Amniotic epithelial cell (primary cell): ENCODE measurements at places on chromosomes 4 and X.

DNA sequence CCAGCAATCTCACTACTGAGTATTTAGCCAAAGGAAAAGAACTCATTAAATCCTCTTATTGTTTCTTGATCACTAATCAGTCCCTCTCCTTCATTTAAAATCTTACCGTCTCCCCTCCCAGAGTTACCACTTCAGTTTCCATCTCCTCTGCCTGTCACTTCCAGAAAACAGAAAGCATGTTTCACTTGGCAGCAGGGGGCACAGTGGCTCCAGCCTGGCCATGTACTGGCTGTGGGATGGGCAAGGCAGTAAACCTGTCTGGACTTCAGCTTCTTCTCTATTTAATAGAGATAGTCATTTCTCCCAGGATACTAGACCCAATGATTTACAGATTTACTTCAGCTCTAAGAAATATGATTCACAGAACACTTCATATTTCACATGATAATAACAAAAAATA is 63.2 kb downstream of the CD40LG start:
- DNase-seq: peak; percentile 26

GRCh38 chrX:80335062-80335830 is 85.0 kb upstream of the TENT5D start:
- DNase-seq: no peak

- DNase-seq: peak; percentile 39
These were observed at the start of gene PLP2 for GRCh38 chrX:49171752-49172279. PLP2 (plus strand) TSS chrX:49171898; CDS start chrX:49172001, 103 bp downstream.

DNA sequence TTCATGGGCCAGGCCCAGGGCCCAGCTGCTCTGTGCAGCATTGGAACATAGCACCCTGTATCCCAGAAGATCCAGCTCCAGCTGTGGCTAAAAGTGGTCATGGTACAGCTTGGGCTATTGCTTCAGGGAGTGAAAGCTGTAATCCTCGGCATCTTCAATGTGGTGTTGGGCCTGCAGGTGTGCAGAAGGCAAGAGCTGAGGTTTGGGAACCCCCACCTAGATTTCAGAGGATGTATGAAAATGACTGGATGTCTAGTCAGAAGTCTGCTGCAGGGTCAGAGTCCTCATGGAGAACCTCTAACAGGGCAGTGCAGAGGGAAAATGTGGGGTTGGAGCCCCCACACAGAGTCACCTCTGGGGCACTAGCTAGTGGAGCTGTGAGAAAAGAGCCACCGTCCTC is 341.7 kb downstream of the PPP3CA start:
- DNase-seq: no peak

- no peak for DNase-seq
These were observed 39.7 kb upstream of the IL9R start for GRCh38 chrX:155957843-155958242.

- DNase-seq: no peak
These were observed 105.4 kb downstream of the SYNPO2 start for GRCh38 chr4:118994030-118994429.
